ENCODE measurements at places on chromosomes 6 and 20. TPM values are rescaled to one million over a fixed set of nuclear protein-coding genes. Genes with fewer than 3 reads are reported as not detected.

- DNase-seq: no peak
Measured at GRCh38 chr6:139962654-139963347, 588.4 kb upstream of the CITED2 start.

GRCh38 chr6:140960566-140960965 lies 1172.2 kb upstream of the GJE1 start:
- no peak for DNase-seq

DNA sequence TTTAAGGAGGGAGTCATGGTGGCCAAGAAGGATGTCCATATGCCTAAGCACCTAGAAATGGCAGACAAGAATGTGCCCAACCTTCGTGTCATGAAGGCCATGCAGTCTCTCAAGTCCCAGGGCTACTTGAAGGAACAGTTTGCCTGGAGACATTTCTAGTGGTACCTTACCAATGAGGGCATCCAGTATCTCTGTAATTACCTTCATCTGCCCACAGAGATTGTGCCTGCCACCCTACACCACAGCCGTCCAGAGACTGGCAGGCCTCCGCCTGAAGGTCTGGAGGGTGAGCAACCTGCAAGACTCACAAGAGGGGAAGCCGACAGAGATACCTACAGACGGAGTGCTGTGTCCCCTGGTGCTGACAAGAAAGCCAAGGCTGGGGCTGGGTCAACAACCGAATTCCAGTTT lies 115.0 kb downstream of the HFE start:
- no peak for DNase-seq

GRCh38 chr6:15310680-15311079 lies 64.8 kb downstream of the JARID2 start:
- DNase-seq: peak; percentile 70

- no peak for DNase-seq
Measured at GRCh38 chr6:43828711-43829110, 58.7 kb downstream of the VEGFA start.

GRCh38 chr20:20530428-20531151 lies 162.7 kb downstream of the INSM1 start:
- DNase-seq: no peak

DNA sequence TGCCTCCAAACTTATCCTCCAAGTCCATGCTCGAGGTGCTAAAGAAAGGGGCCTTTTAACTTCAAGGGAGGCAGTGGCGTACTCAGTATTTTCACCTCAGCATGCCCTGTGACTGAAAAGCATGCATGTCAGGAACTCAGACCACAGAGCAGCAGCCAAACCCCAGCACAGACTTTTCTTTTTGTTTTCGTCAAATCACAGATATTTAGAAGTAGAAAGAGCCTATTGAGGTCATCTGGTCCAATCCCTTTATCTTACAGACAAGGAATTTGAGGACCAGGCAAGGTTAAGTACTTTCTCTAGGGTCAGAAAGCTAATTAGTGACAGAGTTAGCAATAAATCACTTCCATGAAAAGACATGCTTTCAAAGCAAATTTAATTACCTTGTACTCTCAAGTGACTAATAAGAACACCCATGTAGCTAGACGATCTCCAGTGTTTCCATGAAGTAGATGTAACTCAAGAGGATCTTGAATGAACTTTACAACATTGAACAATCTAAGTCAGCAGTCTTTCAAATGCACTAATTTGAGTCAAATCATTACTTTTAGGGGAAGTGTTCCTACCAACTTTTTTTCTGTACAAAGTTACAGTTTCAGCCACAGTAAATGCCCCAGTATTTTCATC lies 35.9 kb downstream of the MOXD1 start:
- DNase-seq: no peak

GRCh38 chr6:7587631-7588100 lies 2.3 kb upstream of the SNRNP48 start:
- DNase-seq: no peak

GRCh38 chr20:9617940-9618339 lies 103.5 kb downstream of the LAMP5 start:
- DNase-seq: peak; percentile 84

DNA sequence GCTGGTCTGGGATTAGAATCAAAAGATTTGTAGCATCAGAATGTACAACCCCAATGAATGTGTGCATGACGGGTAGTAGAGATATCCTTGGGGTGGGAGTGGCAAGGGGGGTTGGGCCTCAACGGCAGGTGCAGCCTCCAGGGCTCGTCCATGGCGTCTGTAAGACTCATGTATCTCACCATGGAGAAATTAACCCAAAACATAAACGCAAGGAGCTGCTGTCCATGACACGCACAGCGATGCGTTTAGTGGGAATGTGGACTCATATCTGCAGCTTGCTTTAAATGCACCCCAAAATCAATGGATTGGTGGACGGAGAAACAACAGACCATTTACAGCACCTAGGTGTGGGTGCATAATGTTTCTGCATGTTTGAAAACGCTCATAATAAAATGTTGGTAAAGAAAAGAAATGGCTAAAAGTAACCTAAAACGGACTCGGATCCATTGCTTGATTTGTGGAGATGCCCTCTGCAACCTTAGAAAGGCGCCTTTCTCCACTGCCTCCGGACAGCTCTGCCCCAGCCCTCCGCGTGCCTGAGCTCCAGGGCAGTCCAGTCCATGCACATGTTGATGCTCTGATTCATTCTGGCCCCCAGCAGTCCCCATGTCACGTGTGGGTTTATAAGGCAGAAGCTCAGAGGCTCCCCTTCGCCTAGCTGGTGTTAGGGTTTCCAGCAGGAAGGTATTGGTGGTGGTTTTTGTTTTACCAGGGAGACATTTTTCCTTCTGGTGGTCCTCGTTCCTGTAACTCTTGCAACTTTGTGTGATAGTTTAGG lies 24.5 kb downstream of the PYGB start:
- no peak for DNase-seq

- DNase-seq: no peak
Measured at GRCh38 chr6:157464653-157465535, 83.9 kb downstream of the ZDHHC14 start.

GRCh38 chr20:53032478-53032932 lies 60.3 kb downstream of the TSHZ2 start:
- DNase-seq: peak; percentile 41

- no peak for DNase-seq
Measured at GRCh38 chr6:25013246-25013645, 77.5 kb upstream of the RIPOR2 start.

- no peak for DNase-seq
Measured at GRCh38 chr20:20229595-20229994, 138.3 kb upstream of the INSM1 start.

GRCh38 chr6:36907781-36908180 lies 22.0 kb downstream of the C6orf89 start:
- DNase-seq: no peak

- DNase-seq: no peak
Measured at GRCh38 chr6:135115411-135115810, 60.8 kb upstream of the HBS1L start.

- DNase-seq: no peak
Measured at GRCh38 chr6:38640216-38640909, 634 bp upstream of the BTBD9 start.

Gene GATA5
- 1.6 TPM for total RNA-seq

Gene FAXC
- total RNA-seq: 22.3 TPM

Gene CENPW
- total RNA-seq: 30.4 TPM

Data from MG63 (cell line).